ENCODE measurements at places on chromosomes 2 and 18.

GRCh38 chr2:1251520-1251919 lies 161.7 kb upstream of the TPO start:
- DNase-seq, result no peak

DNA sequence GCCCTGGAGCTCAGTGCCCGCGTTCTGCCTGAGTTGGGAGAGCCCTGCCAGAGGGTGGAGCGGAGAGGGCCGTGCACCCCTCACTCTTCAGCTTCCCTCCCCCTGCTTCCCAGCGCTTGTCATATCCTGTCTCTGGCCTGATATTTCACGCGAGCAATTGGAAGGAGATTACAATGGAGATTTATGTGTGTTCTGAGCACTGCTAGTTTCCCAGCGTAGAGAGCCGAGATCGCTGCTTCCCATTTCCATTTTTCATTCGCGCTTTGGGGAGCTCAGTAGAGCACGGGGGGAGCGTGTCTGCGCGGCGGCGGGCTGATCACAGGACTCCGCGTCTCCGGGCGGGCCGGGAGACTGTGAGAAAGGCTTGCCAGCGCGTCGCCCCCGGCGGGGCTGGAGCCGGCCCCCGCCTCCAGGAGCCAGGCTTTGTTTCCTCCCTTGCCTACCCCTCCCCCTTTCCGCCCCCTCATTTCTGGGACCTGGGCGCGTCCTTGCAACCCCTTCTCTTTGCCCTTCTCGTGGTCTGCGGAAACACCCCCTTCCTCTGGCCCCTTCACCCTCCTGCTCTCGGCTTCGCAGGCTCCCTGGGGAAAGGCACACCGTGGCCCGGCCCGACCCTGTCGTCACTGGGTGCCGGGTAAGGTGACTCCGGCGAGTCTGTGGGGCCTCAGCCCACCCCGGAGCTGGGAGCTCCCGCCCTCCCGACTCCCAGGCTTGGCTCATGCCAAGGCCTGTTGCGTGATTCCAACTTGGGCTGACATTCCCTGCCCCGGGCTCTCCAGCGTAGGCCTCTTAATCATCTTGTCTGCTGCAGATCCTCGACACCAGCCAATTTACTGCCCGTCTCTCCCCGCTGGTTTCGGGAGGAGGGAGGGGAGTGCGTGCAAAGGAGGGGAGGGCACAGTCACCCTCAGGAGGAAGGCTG lies 5.8 kb downstream of the DLX2 start:
- no peak for DNase-seq

DNA sequence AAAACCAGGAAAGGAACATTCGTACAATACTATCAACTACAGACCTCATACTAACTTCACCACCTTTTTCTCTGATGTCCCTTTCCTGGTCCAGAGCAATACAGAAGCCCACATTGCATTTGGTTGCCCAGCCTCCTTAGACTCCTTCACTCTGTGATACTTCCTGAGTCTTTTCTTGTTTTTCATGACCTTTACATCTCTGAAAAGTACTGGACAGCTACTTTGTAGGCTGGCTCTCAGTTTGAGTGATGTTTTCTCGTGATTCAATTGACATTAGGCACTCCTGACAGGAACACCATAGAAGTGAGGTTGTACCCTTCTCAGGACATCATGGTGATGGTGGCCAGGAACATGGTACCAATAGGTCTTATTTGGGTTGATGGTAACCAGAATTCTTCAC lies 185.9 kb upstream of the SLC39A10 start:
- DNase-seq, result no peak

DNA sequence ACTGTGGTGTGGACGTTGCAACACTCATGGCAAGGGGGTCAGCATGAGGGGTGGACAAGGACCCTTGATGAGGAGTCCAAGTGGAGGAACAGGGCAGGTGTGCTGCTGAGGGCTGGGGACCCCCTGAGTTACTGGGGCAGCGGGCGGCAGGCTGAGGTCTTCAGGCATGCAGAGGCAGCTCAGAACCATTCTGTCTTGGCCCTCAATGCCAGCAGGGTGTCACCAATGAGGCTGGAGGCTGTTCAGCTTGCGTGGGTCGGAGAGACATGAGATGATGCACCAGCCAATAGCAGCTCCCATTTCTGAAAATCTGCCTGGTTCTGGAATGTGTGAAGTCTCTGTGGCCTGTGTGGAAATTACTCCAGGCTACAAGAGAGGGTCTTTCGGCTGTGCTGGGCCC lies 105.4 kb downstream of the INHBB start:
- DNase-seq, result no peak

DNA sequence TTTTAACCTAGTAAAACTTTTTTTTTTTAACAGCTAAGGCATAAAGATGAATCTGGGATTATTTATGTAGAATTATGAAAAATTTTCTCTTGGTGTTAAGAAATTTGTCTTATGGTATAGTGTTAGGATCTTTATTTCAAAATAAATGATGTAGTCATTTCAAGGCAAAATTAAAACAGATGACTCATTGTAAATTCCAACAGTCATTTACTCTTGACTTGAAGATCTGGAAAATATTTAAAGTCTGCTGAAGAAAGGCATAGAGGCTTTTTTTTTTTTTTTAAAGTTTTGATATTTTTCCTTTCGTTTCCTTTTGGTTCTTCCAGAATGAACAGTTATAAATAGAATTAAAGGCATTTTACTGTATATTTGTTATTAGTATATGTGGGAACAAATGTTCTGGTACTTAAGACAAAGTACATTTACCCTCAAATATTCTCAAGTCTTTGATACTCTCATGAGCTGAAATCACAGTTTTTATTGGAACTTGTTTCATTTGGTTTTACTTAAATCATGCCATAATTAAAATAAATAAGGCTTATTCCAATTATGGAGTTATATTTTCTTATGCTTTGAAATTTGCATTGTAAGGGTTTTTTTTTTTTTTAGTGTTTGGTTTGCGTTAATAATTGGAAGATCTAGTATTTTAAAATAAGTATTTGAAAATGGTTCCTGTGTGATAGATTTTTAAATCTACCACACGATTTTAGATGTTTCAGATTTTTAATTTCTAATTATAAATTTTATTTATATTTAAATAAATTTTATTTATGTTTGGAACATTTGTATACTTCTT lies 29.9 kb downstream of the GLS start:
- no peak for DNase-seq

DNA sequence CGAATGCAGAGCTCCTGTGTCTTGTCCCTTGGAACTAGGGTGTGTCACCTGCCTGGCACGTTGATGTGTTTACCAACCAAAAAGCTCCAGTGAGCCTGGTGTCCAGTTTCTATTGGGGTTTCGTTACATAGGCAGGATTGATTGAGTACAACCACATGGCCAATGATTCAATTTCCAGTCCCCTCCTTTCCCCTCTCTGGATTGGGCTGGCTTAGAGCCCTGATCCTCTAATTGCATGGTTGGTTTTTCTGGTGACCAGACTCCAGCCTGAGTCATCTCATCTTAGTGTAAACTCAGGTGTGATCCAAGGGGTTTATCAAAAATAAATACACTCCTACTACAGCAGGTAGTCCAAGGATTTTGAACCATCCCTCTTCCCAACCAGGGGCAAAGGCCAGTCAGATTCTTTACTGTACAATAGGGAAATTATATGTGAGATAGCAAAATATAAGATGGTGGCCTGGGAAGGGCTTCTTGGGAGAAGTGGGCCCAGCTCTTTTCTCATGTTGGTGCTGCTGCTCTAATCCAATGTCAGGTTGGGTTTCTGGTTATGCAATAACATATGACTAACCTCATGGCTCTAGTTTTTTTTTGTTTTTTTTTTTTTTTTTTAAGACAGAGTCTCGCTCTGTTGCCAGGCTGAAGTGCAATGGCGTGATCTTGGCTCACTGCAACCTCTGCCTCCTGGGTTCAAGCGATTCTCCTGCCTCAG lies 64.7 kb upstream of the MGAT5 start:
- no peak for DNase-seq

- DNase-seq, result no peak
Observed at GRCh38 chr2:233915128-233915527, 2.0 kb upstream of the TRPM8 start.

GRCh38 chr18:961644-962355 lies 57.1 kb downstream of the ADCYAP1 start:
- DNase-seq, result no peak

- DNase-seq, result no peak
Observed at GRCh38 chr18:55999641-56000040, 411.6 kb upstream of the TCF4 start.

DNA sequence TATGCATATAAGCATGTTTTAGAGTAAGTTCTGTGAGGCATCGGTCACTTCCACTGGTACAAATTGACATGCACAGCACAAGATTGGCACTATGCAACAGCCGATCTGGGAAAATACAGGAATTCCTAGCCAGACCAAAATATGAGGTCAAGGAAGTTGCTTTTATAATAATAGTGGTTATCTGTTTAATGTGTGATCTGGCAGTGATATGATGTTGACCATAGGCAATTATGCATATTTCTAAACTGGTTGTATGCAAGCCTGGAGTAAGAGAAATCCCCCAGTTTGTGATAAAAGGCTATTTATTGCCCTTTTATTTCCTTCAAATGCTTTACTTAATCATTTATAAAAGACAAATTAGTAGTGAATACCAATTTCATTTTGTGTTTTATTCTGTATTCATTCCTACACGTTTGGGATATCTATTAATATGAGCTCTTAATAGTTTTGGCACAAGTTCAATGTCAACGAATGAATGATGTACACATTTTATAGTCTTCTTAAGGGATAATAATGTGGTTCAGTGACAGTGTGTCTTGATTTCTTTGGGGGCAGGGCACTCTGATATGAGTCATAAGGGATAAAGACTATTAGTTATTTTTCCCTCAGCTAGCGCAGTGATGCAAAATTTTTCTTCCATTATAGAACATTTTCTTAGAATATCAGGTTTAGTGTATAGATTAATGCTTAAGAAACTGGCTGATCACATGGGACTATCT lies 34.7 kb upstream of the ZEB2 start:
- no peak for DNase-seq

GRCh38 chr2:15782769-15783294 lies 157.5 kb upstream of the MYCN start:
- DNase-seq, result no peak

- DNase-seq, result no peak
Observed at GRCh38 chr2:202031246-202031951, 2.3 kb upstream of the FZD7 start.

- no peak for DNase-seq
Observed at GRCh38 chr18:13070460-13070859, 79.3 kb downstream of the CEP192 start.

GRCh38 chr2:123043458-123043857 lies 981.6 kb upstream of the CNTNAP5 start:
- DNase-seq, result no peak

GRCh38 chr2:216016581-216016980 lies 3.2 kb upstream of the MREG start:
- no peak for DNase-seq

DNA sequence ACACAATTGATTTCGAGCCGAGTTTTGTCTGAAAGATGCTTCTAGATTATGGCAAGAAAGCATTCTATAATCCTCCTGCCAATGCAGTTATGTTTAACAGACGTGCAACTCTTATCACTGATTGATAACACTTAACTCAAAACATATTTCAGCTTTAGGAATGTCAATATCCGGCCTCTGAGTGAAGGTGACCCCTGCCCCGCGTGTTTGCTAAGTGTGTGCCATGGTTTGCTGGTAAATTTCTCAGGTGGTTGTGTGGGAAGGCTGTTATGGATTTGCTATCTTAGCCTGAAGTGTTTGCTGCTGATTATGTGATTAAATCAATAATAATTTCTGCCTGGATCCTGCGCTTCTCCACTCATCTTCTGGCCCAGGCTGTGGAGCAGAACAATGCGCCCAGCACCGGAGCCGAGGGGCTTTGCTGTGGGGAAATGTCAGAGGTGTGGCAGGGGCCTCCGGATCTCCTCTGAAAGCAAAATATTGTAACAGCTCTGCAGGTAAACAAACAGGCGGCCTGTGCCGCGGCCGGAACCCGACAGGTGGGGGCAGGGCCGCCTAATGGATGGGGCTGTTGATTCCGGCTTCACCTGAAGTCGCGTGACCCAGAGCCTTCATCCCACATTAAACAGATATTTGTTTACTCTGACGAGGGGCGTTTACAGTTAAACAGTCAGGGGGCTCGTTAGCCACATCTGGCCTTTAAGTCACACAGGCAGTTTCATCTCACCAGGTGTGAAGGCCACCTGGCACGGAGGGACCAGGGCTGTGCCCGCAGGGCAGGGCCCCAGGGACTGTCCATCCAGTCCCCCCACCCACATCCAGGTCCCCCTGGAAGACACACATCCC lies 210.7 kb upstream of the SALL3 start:
- no peak for DNase-seq

DNA sequence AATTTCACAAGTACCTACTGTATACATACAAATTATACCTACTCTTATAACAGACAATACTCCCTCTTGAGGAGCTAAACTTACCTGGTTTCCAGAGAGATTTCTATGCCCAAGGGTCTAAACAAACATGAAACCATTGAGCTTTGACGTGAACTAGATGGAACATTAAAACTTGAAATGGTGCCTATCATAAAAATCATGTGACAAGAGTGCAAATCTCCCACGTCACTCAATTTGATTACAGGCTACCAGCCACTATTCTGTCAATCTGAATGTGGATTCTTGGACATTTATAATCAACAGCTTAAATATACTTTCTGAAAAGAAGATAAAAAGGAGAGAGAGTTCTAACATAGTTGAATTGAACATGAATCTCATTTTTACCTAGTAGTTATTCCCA lies 297.1 kb upstream of the SESTD1 start:
- no peak for DNase-seq

DNA sequence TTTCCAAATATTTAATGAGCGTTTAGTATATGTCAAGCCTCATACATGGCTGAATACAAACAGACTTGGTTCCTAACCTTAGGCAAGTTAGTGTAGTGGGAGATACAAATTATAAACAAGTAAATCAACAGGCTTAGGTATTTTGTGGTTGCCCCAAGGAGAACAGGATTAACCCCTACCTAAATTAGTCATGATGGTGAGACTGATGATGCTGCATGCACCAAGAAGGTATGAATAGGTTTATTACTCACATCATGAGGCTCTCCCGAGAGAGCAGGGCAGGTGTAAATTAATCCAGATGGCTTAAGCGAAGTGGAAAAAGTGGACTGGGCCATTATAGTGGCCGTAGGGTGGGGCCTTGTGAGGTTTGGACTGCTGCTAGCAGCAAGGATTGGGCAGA lies 118.1 kb upstream of the GCFC2 start:
- DNase-seq, result no peak

- DNase-seq, result no peak
Observed at GRCh38 chr2:56682397-56682760, 498.6 kb downstream of the CCDC85A start.

- DNase-seq, result no peak
Observed at GRCh38 chr2:36737131-36737750, 40.7 kb downstream of the VIT start.

GRCh38 chr2:240790370-240791220 lies 29.4 kb downstream of the KIF1A start:
- DNase-seq, result no peak

Measured in GDM1 (cell line).